Anterior cingulate cortex (tissue), 58 donors: ENCODE measurements at places on chromosomes 3 and 15.
A peak's percentile ranks its signal among the peaks of the same experiment; 100 is the strongest.

DNA sequence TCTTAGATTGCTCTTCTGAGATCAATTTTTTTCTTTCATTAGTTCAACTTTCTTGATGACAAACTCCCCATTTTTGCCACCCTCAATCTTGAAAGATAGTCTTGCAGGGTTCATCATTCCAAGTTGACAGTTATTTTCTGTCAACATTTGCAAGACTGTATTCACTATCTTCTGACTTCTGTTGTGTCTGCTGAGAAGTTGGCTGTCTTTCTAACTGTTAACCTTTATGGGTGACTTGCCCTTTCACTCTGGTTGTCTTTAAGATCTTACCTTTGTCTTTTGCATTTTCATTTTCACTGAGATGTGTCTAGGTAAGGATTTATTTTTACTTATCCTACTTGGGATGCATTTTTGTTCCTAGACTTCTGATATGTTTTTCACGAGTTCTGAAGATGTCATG lies 14.6 kb upstream of the PIGZ start:
- no peak for DNase-seq

DNA sequence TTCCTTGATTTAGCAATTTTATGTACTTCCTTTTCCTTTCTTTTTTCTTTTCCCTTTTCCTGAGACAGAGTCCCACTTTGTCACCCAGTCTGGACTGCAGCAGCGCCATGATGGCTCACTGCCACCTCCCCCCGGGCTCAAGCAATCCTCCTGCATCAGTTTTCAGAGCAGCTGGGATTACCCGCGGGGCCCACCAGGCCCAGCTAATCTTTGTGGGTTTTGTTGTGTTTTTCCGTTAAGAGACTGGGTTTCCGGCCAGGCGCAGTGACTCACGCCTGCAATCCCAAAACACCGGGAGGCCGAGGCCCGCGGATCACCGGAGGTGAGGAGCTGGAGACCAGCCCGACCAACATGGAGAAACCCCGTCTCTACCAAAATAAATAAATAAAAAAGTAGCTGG lies 17.7 kb downstream of the GOLGA8S start:
- no peak for DNase-seq

DNA sequence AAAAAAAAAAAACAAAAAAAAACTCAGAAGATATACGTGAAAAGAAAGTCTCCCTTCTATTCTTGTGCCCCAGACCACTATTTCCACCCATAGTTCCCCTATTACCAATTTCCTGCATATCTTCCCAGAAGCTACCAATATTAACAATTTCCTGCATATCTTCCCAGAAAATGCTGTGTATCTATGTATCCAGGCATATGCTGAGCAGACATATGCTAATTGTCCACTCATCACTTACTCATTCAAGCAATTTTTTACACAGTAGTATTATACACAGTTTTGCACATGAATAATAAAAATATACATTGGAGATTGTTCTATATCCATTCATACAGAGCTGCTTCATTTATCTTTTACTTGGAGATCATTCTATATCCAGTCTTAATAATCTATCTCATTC lies 12.6 kb upstream of the SLMAP start:
- DNase-seq: no peak

GRCh38 chr15:57969355-57969754 lies 96.2 kb downstream of the ALDH1A2 start:
- DNase-seq: no peak

GRCh38 chr15:44193651-44194322 lies 1.3 kb downstream of the FRMD5 start:
- DNase-seq: no peak

DNA sequence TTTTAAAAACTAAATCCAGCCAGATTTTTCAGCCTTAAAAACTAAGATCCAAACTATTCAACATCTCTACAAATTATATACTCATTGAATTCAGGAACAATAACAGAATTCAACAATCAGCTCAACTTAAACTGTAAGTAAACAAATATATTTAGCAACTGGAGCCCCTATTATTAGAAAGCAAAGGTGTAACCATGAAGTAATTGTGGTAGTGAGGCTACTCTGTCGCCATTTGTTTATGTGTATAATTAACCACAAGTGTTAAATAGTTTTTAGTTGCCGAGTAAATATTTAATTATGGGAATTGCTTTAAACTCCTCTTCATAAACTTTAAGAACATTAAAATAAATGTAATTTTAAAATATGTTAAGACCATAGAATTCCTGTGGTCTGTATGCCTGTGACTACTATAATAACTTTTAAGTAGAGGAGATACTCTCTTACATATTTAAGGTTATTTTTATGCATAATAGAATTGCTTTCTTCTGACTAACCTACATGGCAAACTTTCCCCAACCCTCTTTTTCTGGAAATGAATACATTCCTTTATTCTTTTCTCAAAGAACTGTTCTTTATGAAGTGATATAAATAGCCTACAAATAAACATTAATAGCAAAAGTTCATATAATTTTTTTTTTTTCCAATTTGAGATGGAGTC lies 51.2 kb downstream of the MFN1 start:
- no peak for DNase-seq

GRCh38 chr3:159800434-159801155 lies 188.0 kb upstream of the IL12A start:
- DNase-seq: no peak

- no peak for DNase-seq
These were observed 244.4 kb downstream of the ZBTB20 start for GRCh38 chr3:114902691-114903101.

- no peak for DNase-seq
These were observed 169.1 kb upstream of the CCDC54 start for GRCh38 chr3:107208100-107208499.

- DNase-seq: peak; percentile 0
These were observed 175.8 kb downstream of the FOXB1 start for GRCh38 chr15:60179786-60180391.

DNA sequence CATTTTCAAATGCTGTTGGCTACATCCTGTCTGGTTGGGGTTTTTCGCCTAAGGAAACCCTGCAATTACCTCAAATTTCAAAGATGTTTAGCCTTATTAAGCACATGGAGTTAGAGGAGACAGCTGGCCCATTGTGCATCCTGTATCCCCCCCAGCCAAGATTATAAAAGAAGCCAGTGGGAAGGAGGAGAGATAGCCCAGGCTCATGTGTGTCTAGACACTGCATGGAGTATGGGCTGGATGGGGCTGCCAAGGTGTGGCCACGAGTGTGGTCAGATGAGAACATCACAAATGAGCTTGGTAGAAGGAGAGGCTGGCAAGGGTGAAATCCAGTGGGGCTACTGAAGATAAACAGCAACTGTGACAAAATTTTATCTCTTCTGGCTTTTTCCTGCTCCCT lies 270.0 kb upstream of the TBC1D5 start:
- DNase-seq: no peak

DNA sequence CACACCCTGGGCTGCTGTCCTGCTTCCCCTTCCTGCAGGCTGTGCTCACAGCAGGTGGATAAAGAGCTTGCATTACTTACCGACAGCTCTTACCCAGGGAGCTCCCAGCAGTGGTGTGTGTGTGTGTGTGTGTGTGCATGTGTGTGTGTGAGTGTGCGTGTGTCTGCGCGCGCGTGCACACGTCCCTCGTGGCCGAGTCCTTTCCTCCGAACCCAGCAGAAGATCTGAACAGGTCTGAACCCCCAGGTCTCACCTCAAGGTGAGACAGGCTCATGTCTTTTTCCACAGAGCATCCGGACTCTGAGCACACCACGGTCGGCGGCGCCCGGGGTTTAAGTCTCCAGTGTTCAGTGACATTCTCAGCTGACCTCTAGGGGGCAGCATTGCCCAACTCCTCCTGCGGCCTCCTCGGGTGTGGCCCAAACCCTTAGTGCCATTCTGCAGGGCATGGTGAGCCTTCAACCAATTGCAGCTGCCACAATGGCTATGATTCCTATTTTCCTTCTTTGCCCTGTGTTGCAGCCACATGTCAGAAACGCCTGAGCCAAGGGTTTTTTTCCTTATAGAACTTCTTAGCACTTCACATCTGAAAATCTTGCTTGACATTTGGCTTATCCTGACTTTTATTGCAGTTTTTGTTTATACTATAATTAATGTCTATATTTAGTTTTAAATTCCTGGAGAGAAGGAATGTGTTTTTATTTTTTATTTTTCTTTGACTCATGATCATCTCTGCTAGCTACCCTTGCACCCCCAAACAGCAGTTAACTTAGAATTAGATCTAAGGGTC lies 64.1 kb upstream of the KLHL25 start:
- DNase-seq: peak; percentile 23

GRCh38 chr3:161905520-161906132 lies 409.0 kb downstream of the OTOL1 start:
- no peak for DNase-seq

DNA sequence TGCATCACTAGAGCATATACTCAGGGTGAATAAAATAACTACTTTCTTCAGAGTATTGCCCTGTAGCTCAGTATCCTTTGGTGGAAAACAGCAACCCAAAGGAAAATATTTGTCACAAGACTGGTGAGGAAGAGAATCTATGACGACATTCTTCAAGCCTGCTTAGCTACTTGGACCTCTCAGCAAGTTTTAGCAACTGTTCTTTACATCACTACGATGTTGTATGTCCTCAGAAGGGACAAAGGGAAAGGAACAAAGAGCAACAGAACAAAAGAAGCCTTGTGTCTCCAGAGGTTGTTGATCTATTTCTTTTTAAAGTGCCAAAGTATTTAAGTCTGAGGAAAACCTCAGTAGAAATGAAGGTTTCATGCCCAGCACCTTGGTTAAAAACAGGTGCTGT lies 746.7 kb downstream of the NAALADL2 start:
- no peak for DNase-seq

- DNase-seq: no peak
These were observed 254.5 kb upstream of the ROPN1 start for GRCh38 chr3:124246376-124246775.

- DNase-seq: no peak
These were observed 853.8 kb downstream of the IGSF11 start for GRCh38 chr3:118180853-118181252.

DNA sequence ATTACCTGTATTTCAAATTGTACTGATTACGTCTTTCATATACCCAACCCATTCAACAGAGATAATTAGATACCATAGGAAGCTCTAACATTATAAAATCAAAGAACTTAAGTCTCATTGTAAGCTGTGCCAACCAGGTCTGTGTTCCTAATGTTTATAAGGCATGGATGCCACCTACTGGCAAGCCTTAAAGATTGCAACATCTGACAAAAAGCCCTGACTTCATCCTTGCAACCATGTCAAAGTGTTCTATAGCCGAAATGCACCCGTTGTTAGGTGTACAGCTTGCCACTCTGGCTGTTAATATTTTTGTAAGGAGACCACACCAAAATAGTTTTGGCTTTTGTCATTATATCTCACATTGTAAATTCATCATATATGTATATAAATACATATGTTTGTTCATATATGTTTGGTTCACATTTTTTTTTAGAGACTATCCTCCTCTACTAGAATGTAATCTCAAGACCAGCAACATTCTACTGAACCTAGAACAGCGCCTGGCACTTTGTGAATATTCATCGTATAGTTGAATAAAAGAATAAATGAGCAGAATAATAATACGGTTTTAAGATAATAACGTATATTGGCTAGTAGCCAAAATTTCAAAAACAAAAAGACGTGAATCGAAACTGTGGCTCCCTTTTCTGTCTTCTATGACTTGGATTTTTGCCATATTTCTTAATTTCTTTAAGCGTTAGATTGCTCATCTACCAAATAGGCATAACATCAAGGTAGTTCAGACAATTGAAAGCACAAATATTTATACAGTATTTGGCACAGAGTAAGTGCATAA lies 258.1 kb downstream of the TBL1XR1 start:
- no peak for DNase-seq

DNA sequence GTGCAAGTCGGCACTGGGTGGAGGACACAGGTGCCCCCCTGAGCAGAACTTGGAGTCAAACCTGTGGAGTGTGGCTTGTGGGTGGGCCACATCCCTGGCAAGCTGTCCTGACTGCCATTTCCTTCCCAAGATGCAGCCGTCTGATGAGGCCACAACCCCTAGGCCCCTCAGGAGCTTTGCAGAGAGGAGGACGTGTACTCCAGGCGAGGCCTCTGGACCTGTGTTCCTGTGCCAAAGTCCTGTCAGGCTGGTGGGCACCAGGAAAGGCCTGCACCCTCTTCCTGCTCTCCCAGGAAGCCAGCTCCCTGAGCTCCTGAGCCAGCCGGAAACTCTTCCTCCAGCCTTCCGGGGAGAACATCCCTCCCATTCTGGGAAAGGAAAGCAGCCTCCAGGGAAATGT lies 48.5 kb downstream of the CMTM6 start:
- no peak for DNase-seq

- no peak for DNase-seq
These were observed 16.2 kb downstream of the FYCO1 start for GRCh38 chr3:45979378-45979777.

DNA sequence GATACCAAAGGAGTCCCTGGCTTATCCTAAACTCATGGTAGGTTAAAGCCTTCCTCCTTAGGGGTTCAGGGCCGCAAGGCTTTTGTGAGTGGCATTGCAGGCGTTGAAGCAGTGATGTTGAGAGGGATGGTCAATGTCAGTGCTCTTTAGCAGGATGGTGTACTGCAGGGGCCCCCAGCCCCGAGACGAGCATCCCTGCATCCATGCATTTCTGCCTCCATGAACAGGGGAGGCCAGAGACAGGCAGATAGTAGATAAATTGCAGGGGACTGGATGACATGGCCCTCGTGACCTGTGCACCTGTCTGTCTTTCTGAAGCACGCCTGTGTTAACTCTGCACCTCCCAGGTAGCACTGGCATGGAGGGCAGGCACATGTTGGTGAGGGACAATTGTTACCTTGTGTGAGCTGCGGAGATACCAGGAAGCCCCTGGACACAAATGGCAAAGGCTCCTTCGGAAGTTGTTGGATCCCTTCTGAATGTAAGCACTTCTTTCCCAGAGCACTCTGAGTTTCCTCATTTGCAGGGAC lies 133.5 kb downstream of the SNRPN start:
- DNase-seq: no peak

- no peak for DNase-seq
These were observed 194.5 kb downstream of the CPNE4 start for GRCh38 chr3:131840156-131840797.
